ENCODE measurements at places on chromosomes 1 and 21.
A peak's percentile ranks its signal among the peaks of the same experiment; 100 is the strongest.

DNA sequence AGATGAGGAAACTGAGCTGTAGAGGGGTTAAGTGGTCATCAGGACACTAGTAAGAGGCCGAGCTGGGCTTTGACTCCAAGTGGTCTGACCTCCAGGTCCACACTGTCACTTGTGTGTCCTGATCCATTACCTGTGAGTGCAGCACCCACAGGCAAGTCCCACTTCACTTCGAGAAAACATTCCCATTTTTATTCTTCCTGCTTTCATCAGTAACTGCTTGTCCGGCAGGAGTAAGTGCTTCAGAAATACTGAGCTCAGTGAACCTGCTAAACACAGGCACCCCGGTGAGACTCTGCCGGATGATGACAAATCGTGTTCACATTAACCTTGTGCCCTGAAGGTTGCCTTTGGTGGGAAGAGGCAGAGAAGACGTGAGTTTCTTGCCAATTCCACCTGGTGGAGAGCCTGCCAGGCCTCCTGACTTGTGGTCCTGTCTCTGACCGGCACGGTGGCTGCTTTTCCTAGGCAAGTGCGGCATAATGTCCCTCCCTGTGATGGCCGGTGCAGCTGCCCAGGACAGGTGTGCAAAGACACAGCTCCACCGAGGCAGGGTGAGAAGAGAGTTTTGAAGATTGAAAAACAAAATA is 29.4 kb downstream of the ZBTB18 start:
- no peak for DNase-seq

DNA sequence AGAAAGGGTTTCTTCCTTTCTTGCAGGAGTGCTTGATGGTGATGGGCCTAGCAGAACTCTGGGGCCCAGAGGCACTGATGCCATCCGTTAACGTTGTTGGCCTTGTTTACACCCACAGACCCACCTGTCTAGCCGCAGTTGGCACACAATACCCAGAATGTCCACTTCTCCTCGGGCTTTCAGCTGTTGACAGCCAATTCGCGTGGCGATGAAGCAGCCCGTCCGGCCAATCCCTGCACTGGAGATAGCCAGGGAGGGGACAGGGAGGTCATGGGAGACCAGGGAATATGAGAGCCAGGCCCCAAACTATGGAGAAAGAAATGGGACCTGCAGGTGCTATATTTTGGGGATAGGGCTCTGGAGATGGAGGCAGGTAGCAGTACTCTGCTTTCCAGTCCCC is 5.7 kb upstream of the ARL8A start:
- DNase-seq: no peak

DNA sequence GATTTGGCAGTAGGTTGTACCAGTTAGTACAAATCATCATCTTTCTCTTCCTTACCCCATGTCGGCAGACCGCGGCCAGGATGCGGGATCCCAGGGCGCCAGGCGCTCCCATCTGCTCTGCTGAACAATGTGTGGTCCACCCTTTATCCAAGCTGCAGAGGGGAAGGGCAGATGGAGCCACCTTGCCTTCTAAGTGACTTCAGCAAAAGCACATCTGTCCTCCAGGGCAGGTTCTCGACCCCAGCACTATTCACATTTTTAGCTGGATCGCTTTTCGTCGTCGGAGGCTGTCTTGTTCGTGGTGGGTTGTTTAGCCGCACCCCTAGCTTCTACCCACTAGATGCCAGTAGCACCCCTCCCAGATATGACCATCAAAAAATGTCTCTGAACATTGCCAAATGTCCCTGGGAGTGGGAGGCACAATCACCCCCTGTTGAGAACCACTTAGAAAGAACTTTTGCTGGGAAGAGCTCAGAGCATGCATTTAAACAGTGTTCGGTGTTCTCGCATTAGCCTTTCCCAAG is 58.1 kb upstream of the SIM2 start:
- DNase-seq: no peak

DNA sequence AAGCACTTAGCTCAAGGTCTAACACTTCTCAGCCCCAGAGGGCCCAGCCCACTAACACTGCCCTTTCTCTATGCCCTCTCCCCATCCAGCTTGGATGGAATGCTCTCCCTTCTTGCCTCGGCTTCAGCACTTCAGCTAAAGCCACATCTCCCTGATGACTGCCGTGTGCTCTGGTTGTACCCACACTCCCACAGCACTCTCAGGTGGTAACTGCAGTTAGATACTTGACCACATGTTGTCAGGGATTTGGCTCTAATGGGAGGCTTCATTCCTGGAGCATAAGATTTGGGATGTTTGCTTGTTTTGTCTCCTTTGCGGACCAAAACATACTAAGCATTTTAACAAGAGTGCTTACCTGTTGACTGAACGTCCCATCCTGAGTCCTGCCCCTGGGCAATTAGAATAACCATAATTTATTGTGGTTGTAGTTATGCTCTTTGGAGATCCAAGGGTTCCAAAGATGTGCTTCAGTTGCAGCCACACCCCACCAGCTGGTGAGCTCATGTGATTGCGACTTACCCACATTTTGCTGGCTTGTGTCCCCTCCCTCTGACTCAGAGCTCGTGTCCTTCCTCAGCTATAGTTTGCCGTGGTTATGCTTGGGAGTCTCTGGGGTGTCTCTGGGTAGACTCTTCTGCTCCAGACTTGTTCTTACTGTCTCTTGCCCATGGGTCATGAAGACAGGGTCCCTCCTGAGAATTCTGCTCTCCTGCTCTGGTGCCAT is 7.7 kb upstream of the SLC26A9 start:
- no peak for DNase-seq

GRCh38 chr21:17819877-17820229 is 697 bp upstream of the C21orf91 start:
- no peak for DNase-seq

GRCh38 chr1:107523061-107523460 is 382.2 kb downstream of the NTNG1 start:
- no peak for DNase-seq

- DNase-seq: no peak
Observed at GRCh38 chr1:47558601-47559593, 121.1 kb downstream of the FOXD2 start.

DNA sequence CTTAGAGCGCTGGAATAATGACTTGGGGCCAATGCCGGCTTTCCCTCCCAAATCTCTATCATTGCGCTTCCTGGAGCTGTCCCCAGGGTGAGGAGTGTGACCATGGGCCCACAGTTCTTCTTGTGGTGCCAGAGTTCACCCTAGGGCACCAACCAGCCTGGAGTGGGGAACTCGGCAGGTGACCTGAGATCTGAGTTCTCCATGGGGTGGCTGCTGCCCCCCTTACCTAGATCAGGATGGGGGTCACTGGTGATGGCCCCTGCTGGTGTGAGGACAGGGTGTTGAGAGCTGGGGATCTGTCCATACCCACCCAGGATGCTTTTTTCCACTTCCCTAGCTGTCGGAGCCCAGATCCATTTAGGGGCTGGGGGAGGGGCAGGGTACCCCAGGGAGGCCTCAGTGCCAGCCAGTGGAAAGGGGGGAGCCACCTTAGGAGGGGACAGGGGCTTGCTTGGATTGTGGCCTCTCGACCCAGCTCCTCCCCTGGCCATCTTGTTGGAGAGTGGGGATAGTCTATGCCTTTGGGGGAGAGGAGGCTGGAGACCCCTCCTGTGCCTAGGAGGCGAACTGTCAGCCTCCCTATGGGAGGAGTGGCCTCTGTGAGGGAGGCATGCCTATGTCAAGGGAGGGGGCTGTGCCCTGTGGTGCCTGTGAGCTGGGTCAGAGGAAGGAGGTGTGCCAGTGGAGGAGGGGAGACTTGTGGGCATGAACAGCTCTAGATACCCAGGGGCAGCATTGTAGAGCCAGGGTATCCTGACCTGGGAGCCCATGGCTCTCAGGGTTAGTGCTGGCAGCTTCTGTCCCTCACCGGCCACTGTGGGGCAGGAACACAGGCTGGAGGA is 1.7 kb downstream of the FOXO6 start:
- DNase-seq: no peak

GRCh38 chr1:10685808-10686403 is 110.5 kb downstream of the CASZ1 start:
- no peak for DNase-seq

DNA sequence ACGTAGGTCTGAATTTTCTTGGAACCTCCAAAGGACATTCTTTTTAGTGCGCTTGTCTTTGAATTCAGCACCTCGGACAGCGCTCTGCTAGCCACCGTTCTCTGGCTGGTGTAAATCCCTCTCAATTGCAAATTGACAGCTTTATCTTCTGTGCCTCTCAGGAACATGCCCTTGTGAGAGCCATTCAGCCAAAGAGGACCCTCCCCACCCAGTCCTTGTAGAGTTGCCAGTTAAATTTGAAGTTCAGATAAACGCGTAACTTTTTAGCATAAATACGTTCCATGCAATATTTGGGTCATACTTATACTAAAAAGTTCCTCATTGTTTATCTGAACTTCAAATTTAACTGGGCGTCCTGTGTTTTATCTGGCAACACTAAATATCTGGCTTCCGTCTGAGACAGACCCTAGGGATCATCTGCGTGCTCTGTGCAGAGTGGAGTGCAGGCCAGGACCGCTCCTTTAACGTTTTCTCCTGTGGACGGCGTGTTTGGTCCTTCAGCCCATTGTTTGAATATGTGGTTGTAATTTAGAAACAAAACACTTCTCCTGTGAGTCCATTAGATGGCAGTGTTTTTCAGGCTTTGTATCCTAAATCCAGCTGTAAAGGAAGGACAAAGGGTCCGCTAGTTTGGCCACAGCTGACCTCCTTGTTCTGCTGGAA is 7.0 kb downstream of the KCNAB2 start:
- DNase-seq: no peak

GRCh38 chr1:121458291-121459048 is 273.7 kb downstream of the SRGAP2C start:
- no peak for DNase-seq

DNA sequence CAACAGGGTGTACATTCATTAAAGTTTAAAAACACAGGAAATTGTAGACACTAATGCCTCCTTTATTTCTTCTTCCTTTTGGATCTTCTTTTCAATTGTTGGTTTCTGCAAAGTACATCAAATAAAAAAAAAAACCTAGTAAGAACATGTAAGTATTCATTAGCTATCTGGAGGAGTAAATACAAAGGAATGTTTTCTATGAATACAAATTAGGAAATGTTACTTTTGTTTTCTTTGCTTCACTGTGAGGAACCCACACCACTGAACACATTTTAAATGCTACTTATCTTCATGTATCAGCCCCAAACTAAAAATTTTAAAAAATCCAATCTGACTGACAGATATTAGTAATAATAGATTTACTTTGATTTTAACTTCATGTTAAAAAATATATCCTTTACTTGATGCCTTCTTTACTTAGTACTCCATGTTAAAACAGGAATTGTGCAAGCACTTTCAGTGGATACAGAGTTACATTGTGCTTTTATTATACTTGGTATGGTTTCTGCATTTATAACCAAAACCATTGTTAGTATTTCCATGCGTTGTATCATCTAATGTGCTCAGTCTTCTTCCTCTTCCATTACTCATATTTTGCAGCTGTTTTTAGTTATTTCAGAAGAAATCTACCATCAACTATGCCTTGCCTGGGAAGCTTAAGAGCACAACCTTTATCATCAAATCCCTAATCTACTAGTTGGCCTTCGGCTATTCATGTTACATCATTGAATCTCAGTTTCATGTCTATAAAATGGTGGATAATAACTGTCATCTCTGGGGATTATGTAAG is 236.9 kb upstream of the DPYD start:
- no peak for DNase-seq

DNA sequence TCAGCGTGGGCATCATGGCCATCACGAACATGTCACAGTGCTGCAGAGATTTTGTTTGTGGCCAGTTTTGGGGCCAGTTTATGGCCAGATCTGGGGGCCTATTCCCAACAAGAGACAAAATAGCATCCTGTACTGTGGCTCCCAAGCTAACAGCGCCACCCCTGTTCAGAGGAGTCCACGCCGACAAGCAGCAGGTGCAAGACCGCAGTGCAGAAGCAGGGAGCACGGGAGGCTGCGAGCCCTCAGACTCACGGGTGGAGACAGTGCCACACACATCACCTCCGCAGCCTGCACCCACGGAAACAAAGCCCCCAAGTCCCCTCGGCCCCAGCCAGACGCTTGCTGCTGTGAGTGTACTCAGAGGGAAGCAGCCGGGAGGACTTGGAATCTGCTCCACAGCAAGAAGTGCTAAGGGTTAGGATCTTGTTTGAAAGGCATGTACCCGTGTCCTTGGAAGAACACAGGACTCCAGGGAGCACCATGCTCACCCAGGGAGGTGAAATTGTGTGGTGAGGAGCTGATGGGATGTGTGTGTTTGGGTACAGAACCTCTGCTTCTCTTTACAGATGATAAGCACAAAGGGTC is 7.1 kb downstream of the TCP10L start:
- DNase-seq: no peak

DNA sequence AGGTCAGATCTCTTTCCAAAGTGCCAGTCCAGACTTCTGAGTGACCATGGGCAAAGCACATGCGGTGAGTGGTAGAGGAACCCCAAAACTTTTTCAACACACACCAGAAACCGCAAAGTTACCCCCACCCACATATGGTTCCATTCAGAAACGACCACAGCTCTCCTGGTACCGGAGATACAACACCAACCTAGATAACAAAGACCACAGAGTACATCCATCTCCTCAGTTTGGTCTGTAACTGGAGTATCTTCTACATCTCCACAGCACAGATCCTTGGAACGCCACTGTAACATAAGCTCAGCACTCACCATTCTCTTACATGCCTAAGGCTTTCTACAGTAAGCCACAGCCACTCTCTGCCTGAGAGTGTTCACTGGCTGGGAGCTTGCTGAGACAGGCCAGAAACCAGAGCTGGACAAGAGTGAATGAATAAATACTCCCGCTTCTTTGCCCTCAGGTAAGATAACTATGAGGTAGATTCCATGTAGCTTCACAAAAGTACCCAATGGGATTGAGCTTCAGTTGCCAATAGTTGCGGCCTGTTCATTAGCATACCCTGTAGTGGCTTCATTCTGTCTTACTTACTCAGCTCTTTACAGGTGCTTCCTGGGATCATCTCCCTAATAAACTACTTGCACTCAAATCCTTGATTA is 81.8 kb downstream of the SMYD3 start:
- DNase-seq: no peak

GRCh38 chr1:89831462-89832120 is 10.8 kb downstream of the LRRC8D start:
- no peak for DNase-seq

GRCh38 chr1:109620401-109620791 is 759 bp downstream of the AMPD2 start:
- DNase-seq: no peak

DNA sequence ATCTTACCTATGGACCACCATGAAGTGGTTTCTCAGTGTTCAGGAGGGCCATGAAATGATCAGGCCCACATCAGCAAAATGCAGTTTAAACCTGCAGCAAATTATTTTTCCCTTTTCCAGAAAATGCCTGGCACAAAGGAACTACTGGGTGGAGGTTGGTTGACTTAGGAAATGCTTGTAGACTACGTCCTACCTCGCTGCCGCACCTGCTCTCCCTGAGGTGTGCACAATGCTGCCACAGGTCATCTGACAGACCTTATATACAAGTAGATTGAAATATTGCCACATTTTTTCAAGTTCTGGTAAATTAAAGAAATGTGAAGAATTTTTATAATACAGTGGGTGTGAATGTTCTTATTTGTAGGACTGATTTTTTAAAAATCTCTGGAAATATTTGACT is 166.7 kb upstream of the PDE4B start:
- DNase-seq: no peak

GRCh38 chr1:161388639-161389038 is 21.0 kb upstream of the CFAP126 start:
- DNase-seq: no peak

GRCh38 chr1:43529206-43529731 is 1.4 kb upstream of the PTPRF start:
- peak; percentile 51 for DNase-seq

Measured in stimulated activated naive B cell treated with anti-CD40 and anti-IgM and Interleukin-4, amounts not matched to agents 10 μg/mL and 1 μg/mL and 100 μg/mL, for 72 hours (primary cell).